ENCODE measurements at places on chromosomes 6 and 20. TPM values are rescaled to one million over a fixed set of nuclear protein-coding genes. Genes with fewer than 3 reads are reported as not detected.

GRCh38 chr6:84568971-84569370, 195.4 kb downstream of the TBX18 start:
- DNase-seq = no peak

DNA sequence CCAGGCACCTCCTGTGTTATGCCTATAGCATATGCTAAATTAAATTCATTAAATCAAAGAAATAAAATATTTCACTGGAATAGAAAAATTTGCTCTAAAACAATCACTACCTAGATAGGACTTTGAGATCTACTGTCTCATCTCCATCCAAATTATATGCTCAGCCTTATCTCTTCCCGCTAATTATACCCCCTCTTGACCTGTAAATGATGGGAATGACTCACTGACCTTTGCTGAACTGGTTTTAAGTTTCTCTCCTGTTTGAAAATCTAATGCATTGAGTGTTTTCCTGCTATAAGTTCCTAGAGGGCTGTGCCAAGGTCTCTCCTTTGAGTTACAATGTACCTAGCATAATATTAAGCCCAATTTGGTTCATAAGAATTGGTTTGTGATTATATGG, 110.1 kb downstream of the BMP2 start:
- no peak for DNase-seq

DNA sequence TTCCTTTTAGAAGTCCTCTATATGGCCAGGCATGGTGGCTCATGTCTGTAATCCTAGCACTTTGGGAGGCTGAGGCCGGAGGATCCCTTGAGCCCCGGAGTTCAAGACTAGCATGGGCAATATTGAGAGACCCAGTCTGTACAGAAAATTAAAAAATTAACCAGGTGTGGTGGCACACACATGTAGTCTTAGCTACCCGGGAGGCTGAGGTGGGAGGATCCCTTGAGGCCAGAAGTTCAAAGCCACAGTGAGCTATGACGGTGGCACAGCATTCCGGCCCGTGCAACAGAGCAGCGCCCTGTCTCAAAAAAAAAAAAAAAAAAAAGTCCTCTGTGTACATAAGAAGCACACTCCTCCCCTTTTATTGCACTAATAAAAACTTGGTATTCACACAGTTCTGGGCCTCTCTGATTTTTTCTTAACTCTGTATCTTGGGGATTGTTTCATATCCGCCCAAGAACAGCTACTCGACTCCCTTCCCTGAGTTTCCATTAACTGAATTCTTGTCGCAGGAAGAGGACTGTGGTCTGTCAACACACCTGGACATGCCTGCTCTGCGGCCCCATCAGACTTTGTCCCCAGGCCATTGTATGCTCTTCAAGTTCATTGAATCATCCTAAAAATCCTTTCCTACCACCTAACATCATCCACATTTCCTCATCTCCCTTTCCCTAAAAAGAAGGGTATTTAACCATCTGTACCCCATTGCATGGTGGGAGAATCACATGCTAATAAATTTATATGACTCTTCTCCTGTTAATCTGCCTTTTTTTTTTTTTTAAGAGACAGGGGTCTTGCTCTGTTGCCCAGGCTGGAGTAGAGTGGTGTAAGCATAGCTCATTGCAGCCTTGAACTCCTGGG, 25.9 kb upstream of the PPP1R3G start:
- DNase-seq = no peak

GRCh38 chr6:19009769-19010168, 622.6 kb downstream of the RNF144B start:
- no peak for DNase-seq

DNA sequence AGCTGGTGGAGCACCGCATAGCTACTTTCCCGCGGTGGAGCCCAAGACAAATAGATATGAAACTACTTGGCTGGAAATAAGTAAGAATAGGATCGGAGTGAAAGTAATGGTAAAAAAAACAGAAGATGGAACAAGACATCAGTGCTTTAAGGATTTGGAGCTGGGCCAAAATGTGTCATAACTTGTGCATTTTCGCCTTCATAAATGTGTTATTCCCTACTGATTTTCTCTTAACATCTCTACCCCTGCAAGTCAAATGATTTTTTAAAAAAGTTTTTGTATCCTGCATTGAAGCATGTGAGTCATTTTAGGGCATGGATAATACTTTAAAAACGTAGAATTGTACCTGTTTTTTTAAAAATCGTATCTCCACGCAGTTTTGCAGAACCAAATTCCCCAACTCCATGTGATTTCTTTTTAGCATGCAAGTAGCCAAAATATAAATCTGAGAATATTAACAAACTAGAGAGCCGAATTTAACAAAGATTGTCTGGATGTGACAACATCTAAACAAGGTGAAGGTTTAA, 882 bp upstream of the FAM184A start:
- no peak for DNase-seq

GRCh38 chr6:9914951-9915350, 499.9 kb downstream of the TFAP2A start:
- no peak for DNase-seq

DNA sequence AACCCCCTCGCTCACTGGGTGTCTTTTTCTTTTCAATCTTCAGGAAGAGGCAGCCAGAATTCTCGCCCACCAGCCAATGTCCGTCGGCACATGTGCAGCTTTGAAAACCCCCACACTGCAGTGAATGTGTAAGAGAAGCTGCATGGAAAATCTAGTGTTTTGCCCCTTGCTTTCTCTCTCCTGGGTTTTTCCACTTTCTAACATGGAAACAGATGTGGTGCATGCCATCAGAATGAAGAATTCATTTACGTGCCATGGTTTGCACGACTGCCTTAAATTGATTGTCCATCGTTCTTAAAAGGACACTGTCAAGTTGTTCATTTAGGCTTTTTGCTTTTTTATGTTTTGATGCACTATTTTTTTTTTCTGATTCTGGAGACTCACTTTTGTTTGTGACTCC, 117.1 kb upstream of the RAB32 start:
- DNase-seq = no peak

DNA sequence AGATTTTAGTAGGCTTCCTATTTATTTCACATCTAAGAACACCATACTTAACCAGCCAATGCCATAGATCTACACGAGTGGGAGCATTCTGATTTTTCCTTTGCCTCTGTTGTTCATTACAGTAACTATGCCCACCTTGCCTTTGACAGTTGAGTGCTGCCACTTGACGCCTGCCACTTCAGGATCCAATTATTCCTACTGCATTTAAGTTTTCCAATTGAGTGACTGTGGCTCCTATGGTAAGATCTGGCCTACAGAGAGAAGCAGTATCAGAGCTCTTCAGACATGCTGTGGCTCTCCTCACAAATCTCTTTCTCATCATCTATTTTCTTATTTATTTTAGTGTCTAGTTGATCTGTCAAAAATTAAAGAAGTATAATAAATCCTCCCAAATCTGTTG, 403.0 kb upstream of the SPTLC3 start:
- no peak for DNase-seq

DNA sequence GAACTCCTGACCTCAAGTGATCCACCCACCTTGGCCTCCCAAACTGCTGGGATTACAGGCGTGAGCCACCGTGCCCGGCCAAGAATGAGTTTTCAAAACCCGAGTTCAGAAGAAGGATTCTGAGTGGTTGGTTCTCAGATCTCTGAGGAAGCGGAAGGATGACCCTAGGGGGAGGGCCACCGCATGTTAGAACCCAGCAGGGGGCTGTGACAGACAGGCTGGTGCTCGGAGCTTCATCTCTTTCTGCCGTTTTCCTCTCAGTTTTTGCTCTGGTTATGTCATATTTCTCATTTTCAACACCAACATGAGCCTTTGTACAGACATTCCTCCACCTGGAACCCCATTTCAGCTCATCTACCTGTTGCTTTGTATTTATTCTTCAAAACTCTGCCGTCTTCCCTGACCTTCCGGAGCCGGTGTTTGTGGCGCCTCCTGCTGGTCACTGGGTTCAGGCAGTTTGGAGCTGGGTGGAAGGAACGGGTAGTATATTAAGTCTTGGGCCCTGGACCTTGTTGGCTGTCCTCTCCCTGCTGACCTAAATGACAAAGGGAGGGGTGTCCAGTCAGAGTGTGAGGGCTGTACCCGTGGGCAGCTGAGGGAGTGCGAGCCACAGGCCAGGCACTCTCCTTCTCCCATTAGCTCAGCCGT, at the start of gene DEFB123:
DEFB123 (plus strand) TSS at position 621 of the 648 bp plus-strand sequence. CDS start 67 bp downstream, outside the sequence.
- DNase-seq = no peak

DNA sequence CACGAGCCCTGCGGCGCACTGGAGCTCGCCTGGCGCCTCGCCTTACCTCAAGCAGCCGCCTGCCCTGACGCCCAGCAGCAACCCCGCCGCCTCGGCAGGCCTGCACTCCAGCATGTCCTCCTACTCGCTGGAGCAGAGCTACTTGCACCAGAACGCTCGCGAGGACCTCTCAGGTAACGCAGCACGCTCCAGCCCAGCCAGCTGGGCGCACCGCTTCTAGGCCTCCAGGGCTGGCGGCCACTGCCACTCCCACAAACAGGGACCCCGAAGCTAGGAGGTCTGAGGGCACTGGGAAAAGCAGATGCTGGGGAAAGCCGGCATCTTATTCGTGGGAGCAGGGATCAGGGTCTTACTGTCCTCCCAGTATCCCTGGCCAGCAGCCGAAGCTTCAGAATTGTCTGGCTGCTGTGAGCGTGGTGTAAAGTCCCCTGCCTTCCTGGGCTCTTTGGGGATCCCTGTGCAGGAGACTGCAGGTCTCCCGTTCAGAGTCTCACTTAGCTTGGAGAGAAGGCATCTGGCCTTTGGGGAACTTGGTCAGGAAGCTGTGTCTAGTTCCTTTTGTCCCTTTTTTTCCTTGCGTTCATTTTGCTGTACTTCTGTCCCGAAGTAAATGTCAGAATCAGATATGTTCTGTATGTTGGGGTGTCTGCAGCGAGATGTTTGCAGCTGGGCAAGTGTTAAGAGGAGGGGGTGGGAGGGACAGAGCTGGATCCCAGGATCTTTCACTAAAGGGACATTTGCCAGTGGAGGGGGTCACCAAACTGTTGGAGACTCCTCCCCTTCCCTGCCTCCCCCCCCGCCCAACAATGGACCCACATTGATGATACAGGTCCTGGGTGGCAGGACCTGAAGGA, 1.8 kb downstream of the FOXF2 start:
- DNase-seq = no peak

DNA sequence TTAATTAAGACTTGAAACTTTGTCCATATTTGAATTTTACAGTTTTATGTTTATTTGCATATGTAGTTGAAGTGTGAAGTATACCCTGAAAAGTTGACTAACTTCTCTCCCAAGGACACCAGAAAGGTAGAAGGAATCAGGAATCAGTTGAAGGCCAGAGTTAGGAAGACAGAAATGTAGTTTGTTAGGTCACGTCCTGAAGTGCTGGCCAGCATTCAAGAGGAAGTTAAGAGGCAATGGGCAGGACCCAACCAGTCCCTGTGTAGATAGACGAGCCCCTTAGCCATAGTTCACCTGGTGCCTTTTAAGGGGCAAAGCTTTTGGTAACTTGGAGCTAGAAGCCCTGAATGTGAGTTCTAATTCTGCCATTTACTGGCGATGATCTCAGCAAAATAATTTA, 250.4 kb upstream of the KCNQ5 start:
- no peak for DNase-seq

The SALL4 gene
- 0.15 TPM for total RNA-seq
